Upper lobe of right lung (tissue), 1 donor: ENCODE measurements at places on chromosomes 7 and 10. TPM values are rescaled to one million over a fixed set of nuclear protein-coding genes. Genes with fewer than 3 reads are reported as not detected.
A peak's percentile ranks its signal among the peaks of the same experiment; 100 is the strongest.

Gene ZSCAN25
- 18.3 TPM for total RNA-seq

Gene AKR1C8
- 0.55 TPM for total RNA-seq

Gene LIPN
- total RNA-seq, result 1.0 TPM

- H3K36me3 ChIP-seq, result peaks cover 14% of the 10 kb centered on the region
- H3K4me3 ChIP-seq, result no peak overlapping the region
- H3K27ac ChIP-seq, result peak overlapping the region; percentile 65
- DNase-seq, result no peak
- H3K4me1 ChIP-seq, result peaks cover 32% of the 10 kb centered on the region
Observed at GRCh38 chr7:30757342-30757692, 5.4 kb downstream of the INMT start.

GRCh38 chr7:31487071-31487470 lies 26.8 kb upstream of the ITPRID1 start:
- no peaks in the 10 kb centered on the region for H3K27me3 ChIP-seq
- no peak for DNase-seq
- no peak overlapping the region for H3K27ac ChIP-seq
- H3K4me1 ChIP-seq, result no peaks in the 10 kb centered on the region
- no peak overlapping the region for H3K4me3 ChIP-seq

GRCh38 chr10:121592155-121592890 lies 5.9 kb downstream of the FGFR2 start:
- H3K4me3 ChIP-seq, result no peak overlapping the region
- H3K27me3 ChIP-seq, result peaks cover 18% of the 10 kb centered on the region
- H3K27ac ChIP-seq, result no peak overlapping the region

Gene NPFFR1
- total RNA-seq, result 1.1 TPM

DNA sequence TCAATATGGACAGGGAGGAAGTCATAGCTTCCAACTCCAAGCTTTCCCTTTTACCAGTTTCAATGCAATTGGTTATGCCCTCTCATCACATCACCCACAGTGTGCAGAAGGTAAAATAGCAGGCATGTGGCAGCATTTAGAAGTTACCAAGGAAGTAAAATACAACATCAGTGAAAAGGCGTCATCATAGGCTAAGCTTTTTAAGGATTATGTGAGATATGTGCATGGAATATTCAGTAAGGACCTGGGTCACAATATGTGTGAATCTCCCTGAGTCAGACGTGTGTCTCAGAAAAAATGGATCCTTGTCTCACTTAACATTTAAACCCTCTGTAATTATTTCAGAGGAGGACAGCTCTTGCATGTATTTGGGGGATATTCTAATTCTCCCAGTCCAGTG lies 522.8 kb upstream of the POM121L12 start:
- DNase-seq, result no peak
- H3K4me3 ChIP-seq, result no peak overlapping the region
- no peaks in the 10 kb centered on the region for H3K4me1 ChIP-seq
- no peak overlapping the region for H3K27ac ChIP-seq
- no peaks in the 10 kb centered on the region for H3K27me3 ChIP-seq

Gene ZDHHC4
- total RNA-seq, result 54.8 TPM

Gene PRLHR
- not detected for total RNA-seq

DNA sequence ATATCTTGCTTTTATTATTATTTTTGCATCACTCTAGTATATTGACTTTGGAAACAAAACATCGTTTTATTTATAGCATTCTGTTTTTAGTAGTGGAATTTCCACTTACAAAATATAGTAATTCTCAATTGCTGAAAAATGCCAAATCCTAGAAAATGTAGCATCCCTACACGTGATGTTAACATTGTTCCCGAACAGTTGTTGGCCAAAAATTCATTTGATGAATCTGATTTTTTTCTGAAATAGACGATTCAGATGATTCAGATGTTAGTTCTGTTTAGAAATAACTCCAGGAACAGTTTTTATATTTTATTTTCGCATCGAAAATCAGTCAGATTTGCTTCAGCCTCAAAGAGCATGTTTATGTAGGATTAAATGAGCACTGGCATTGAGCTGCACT lies 122.4 kb downstream of the GFRA1 start:
- no peak for DNase-seq
- no peaks in the 10 kb centered on the region for H3K27me3 ChIP-seq
- H3K36me3 ChIP-seq, result no peaks in the 10 kb centered on the region
- no peaks in the 10 kb centered on the region for H3K4me1 ChIP-seq
- H3K27ac ChIP-seq, result no peak overlapping the region

Gene ZNF800
- 34.9 TPM for total RNA-seq

DNA sequence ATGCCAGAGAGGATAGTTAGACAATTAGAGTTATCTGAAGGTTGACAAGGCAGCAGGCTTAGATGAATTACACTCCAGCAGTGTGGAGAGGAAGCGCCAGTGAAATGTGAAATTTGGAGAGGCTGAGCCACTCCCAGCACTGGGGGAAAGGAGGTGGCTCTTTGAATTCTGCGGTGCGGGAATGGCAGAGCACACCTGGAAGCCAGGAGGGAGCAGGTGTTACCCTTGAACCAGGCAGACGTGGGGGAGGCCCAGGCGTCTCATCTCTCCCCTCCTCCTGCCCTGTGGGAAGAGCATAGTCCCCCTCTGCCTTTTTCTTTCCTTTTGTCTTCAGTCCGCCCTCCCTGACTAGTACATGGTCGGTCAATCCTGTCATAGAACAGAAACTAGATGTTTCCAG lies 203.1 kb downstream of the DPP6 start:
- H3K27me3 ChIP-seq, result no peaks in the 10 kb centered on the region
- no peak for DNase-seq
- no peak overlapping the region for H3K4me3 ChIP-seq
- H3K4me1 ChIP-seq, result no peaks in the 10 kb centered on the region

DNA sequence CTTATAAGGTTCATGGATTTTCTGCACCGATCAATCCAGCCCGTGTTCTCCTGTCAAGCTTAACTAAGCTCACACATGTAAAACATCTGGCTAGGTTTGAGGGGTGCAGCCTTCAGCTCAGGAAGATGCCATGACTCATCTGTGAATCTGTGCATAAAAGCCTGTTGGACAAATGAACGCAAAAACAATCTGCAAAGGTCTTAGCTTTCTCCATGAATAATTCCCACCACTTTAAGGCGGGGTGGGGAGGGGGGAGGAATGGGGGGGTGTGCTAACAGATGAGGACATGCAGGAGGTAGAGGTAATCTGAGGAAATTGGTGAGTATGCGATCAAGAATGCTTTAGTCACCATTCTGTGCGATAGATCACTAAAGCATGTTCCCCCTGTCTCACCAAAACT lies 4.8 kb downstream of the DOCK4 start:
- DNase-seq, result no peak
- H3K4me1 ChIP-seq, result peaks cover 17% of the 10 kb centered on the region
- H3K27me3 ChIP-seq, result no peaks in the 10 kb centered on the region
- H3K27ac ChIP-seq, result no peak overlapping the region
- H3K36me3 ChIP-seq, result no peaks in the 10 kb centered on the region

GRCh38 chr10:24784923-24785322 lies 61.2 kb upstream of the ARHGAP21 start:
- no peaks in the 10 kb centered on the region for H3K27me3 ChIP-seq
- H3K4me1 ChIP-seq, result no peaks in the 10 kb centered on the region
- H3K36me3 ChIP-seq, result no peaks in the 10 kb centered on the region
- no peak for DNase-seq
- H3K4me3 ChIP-seq, result no peak overlapping the region
- H3K27ac ChIP-seq, result no peak overlapping the region

GRCh38 chr7:80146545-80147182 lies 12.0 kb downstream of the GNAI1 start:
- DNase-seq, result no peak
- peak overlapping the region; percentile 14 for H3K27ac ChIP-seq
- no peaks in the 10 kb centered on the region for H3K27me3 ChIP-seq
- no peak overlapping the region for H3K4me3 ChIP-seq

GRCh38 chr7:480531-481218 lies 39.0 kb downstream of the PDGFA start:
- H3K27ac ChIP-seq, result no peak overlapping the region
- no peaks in the 10 kb centered on the region for H3K36me3 ChIP-seq
- H3K4me3 ChIP-seq, result no peak overlapping the region
- H3K27me3 ChIP-seq, result peaks cover 15% of the 10 kb centered on the region
- no peaks in the 10 kb centered on the region for H3K4me1 ChIP-seq

DNA sequence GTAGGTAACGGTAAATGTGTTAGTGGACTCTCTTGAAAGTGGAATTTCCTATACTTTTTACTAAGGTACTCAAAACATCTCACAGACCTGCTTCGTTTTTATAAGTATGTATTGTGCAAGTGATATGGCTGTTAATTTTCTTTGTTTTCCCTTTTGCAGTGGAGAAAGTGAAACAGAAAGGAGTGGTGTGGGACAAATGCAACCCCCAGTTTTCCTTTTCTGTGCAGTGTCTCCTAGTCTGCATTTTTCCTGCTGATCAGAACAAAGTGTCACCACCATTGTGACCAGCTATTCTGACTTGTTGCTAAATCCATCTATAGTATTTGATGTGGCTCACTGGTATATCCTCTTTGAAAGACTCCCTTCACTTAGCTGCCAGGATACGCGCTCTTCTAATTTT lies 410.0 kb downstream of the EXOC4 start:
- no peaks in the 10 kb centered on the region for H3K27me3 ChIP-seq
- H3K4me3 ChIP-seq, result no peak overlapping the region
- no peak overlapping the region for H3K27ac ChIP-seq
- H3K36me3 ChIP-seq, result no peaks in the 10 kb centered on the region
- no peaks in the 10 kb centered on the region for H3K4me1 ChIP-seq
- DNase-seq, result no peak

Gene AKR1B15
- not detected for total RNA-seq

DNA sequence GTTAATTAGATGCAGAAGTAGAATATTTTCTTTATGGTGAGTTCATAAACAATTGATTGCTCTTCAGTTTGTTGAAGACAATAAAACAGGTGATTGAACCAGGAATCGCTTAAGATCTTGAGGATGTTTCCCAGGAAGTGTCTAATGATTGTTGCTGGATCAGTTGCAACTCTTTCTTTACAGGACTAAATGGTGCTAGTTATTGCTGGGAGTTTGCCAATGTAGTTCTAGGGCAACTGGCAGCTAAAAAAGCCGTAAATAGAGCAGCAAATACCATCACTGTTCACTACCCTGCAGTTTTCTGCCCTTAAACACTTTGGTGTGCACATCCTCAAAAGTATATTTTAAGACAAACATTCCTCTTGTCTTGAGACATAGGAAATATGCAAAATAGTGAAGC lies 119.2 kb upstream of the ANK3 start:
- no peaks in the 10 kb centered on the region for H3K4me1 ChIP-seq
- H3K4me3 ChIP-seq, result no peak overlapping the region
- H3K36me3 ChIP-seq, result no peaks in the 10 kb centered on the region
- H3K27ac ChIP-seq, result no peak overlapping the region
- DNase-seq, result no peak
- H3K27me3 ChIP-seq, result no peaks in the 10 kb centered on the region

Gene UTF1
- not detected for total RNA-seq

DNA sequence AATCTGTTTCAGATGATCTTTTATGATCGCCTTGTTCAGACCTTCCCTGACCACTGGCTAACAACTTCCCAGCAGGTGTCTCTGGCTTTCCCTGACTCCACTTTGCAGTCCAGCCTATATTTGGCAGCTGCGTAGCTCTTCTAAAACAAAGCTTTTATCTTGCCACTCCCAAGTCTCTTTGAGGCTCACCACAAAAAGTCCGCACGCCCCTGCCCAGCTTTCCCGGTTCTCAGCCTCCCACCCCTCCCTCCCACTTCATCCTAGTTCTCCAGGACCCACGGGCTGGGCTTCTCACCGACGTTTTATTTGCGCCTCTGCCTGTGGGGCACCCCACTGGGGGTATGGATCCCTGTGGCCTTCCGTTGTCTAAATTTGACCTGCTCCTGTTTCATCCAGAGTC lies 58.9 kb upstream of the USP6NL start:
- H3K36me3 ChIP-seq, result no peaks in the 10 kb centered on the region
- no peak overlapping the region for H3K27ac ChIP-seq
- no peak for DNase-seq
- H3K27me3 ChIP-seq, result no peaks in the 10 kb centered on the region
- peaks cover 4% of the 10 kb centered on the region for H3K4me1 ChIP-seq
- no peak overlapping the region for H3K4me3 ChIP-seq

- H3K36me3 ChIP-seq, result no peaks in the 10 kb centered on the region
- no peaks in the 10 kb centered on the region for H3K27me3 ChIP-seq
- H3K27ac ChIP-seq, result no peak overlapping the region
- no peak overlapping the region for H3K4me3 ChIP-seq
Observed at GRCh38 chr7:153258686-153259085, 499.1 kb downstream of the ACTR3B start.

GRCh38 chr7:99379043-99379577 lies 4.6 kb downstream of the ARPC1B start:
- H3K4me3 ChIP-seq, result peak overlapping the region; percentile 37
- H3K27me3 ChIP-seq, result no peaks in the 10 kb centered on the region
- DNase-seq, result no peak
- H3K27ac ChIP-seq, result peak overlapping the region; percentile 90
- peaks cover 58% of the 10 kb centered on the region for H3K4me1 ChIP-seq

Gene COL13A1
- 13.5 TPM for total RNA-seq

DNA sequence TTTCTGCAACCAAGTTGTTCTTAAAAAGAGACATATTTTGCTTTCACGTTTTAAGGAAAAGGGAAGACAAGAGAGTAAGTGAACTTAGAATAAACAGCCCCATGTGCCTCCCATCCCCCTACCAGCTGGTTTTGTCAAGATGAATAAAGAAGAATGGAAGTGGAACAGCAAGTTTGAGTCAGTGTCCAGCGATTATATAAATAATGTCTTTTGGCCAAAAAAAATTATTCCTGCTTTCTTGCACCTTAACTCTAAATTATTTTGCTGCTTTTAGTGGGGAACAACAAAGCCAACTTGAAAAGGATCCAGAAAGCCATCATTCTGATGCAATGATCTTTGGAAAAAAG lies 82.4 kb upstream of the TRIL start:
- DNase-seq, result no peak
- no peak overlapping the region for H3K4me3 ChIP-seq
- H3K4me1 ChIP-seq, result peaks cover 6% of the 10 kb centered on the region

DNA sequence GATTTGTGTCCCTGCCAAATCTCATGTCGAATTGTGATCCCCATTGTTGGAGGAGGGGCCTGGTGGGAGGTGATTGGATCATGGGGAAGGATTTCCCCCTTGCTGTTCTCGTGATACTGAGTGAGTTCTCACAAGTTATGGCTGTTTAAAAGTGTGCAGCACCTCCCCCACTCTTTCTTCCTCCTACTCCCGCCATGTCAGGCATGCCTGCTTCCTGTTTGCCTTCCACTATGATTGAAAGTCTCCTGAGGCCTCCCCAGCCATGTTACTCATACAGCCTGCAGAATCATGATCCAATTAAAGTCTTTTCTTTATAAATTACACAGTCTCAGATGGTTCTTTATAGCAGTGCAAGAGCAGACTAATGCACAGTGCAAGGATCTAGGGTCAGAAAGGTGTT lies 75.4 kb downstream of the CALD1 start:
- no peak for DNase-seq
- no peak overlapping the region for H3K27ac ChIP-seq
- no peaks in the 10 kb centered on the region for H3K4me1 ChIP-seq
- H3K4me3 ChIP-seq, result no peak overlapping the region
- H3K27me3 ChIP-seq, result no peaks in the 10 kb centered on the region

GRCh38 chr7:102456327-102456726 lies 8.3 kb downstream of the ALKBH4 start:
- no peaks in the 10 kb centered on the region for H3K27me3 ChIP-seq
- H3K36me3 ChIP-seq, result peaks cover 33% of the 10 kb centered on the region
- H3K4me3 ChIP-seq, result no peak overlapping the region
- no peak overlapping the region for H3K27ac ChIP-seq

Gene PDGFA
- total RNA-seq, result 57.1 TPM

GRCh38 chr7:121985476-121986030 lies 112.6 kb downstream of the PTPRZ1 start:
- DNase-seq, result no peak
- no peak overlapping the region for H3K27ac ChIP-seq
- H3K27me3 ChIP-seq, result no peaks in the 10 kb centered on the region
